Stimulated activated CD8-positive, alpha-beta memory T cell treated with anti-CD3 and anti-CD28 coated beads, Interleukin-2, amount 100 ng/mL, for 1 hour (primary cell): ENCODE measurements at places on chromosomes 2 and 18.

DNA sequence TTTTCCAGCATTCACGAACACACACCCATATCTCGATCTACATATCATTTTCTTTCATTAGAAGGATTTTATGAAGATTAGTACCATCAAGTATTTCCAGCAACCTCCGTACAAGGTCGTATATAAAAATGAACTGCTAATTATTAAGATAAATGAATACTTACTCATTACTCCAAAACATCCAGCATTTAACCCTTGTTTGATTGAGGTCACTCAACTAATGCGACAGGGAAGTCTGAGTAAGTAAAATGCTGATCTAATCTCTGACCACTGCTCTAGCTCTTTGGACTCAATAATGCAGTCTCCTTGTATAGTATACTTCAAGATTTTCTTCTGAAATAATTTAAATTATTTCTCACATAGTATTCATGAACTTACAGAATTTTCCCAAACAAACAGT is 2.0 kb downstream of the ABHD3 start:
- DNase-seq: no peak

DNA sequence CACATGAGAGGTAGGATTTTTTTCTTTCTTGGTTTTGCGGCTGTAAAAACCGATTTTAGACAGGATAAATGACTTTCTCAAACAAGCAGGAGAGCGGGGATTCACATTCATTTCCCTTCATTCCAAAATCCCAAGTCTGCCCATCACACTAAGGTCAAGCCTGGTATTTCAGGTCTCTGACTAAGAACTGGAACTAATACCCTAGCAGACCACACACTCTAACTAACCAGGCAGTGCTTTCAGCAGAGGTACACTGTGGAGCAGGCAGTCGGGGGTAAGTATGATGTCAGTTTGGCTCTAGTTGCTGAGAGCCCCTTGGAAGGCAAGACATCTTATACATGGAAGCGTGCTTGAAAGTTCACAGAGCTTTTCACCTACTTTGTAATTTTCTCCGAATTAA is 128.1 kb upstream of the LHCGR start:
- no peak for DNase-seq

DNA sequence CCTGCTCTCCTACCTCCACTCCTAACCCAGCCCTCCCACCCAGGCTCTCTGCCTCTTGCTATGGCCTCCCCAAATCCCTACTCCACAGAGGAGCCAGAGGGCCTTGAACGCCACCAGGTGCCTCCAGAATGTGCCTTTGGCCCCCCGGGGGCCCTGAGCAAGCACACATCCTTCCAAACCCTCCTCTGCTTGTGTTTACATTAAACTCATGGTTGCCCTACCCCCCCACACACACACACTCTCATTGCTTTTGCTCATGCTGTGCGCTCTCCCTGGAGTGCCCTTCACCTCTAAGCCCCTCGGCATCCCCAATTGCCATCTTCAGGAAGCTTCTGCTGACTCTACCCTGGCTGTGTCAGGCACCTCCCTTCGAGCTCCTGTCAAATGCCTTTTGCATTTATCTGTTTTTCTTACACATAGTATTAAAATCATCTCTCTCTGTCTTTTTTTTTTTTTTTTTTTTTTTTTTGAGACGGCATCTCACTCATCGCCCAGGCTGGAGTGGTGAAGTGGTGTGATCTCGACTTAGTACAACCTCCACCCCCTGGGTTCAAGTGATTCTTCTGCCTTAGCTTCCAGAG is 16.3 kb upstream of the TET3 start:
- DNase-seq: no peak

DNA sequence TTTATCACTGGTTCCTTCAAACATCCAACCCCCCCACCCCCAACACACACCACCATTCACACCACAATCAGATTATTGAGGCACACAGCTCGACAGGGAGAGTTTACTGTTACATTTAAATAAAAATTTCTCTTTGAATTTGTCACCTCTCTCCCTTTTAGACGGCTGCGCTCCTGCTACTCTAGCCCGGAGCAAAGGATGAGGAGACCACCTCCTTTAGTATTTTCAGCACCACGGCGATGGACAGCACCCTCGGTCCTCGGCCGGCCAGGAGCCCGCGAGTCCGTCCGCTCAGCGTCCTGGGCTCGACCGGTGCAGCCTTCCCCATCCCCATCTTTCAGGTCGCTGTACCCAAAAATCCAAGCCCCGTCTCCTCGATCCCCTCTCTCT is 892 bp downstream of the CELF4 start:
- no peak for DNase-seq

- no peak for DNase-seq
These were observed 16.5 kb downstream of the NCOA1 start for GRCh38 chr2:24507549-24507948.

DNA sequence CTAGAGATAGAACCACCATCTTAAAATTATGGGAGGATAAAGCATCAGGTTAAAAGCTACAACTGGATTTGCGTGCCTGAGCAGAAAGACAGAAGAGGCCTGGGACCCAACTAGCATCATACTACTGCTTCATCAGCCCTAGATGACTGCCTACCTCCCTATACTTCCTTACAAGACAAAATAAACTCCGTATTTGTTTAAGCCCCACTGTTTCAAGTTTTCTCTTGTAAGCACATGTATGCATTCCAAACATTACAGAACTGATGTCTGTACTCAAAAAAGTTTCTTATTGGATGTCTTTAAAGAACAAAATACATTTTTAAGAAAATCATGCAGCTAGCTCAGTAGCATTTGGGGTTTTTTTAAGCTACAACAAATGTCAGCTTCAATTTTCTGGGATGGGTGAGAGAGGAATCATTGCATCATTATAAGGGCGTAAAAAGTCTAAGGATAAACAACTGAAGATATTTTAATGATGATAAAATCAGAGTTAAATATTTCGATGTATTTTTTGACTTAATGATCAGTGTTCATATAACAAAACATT is 213.1 kb downstream of the EXOC6B start:
- no peak for DNase-seq

DNA sequence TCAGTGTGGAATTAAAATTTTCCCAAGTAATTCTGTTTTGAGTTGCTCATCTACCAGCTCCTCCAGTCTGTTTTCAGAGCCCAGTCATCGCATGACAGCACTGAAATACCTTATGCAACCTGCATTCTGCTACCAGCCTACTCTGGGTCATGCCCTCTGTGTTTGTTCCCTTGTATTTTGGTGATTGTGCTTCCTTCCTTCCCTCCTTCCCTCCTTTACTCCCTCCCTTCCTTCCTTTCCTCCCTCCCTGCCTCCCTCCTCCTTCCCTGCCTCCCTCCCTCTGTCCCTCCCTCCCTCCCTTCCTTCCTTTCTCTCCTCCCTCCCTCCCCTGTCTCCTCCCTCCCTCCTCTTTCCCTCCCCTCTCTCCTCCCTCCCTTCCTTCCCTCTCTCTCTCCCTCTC is 289.6 kb downstream of the CDH2 start:
- no peak for DNase-seq

DNA sequence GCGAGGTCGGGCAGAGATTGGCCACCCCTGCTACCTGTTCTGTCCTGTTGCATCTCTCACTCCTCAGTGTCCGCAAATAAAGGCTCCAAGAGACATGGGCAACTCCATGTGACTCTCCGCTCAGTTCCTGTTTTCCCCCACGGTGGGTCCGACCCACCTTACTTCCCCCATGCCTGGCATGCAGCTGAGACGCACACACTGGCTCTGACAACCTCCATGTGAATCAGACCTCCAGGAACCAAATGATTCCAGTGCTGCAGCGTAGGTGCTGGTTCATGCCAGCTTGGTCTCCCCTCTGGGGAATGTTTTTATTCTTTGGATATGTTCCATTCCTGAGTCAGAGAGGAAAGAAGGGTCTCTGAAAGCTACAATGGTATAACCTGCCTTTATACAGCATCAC is 221.5 kb downstream of the SH3RF3 start:
- DNase-seq: no peak

GRCh38 chr2:128409326-128410034 is 90.8 kb upstream of the HS6ST1 start:
- DNase-seq: no peak

- DNase-seq: no peak
These were observed 190.7 kb upstream of the RBBP8 start for GRCh38 chr18:22742409-22742808.

DNA sequence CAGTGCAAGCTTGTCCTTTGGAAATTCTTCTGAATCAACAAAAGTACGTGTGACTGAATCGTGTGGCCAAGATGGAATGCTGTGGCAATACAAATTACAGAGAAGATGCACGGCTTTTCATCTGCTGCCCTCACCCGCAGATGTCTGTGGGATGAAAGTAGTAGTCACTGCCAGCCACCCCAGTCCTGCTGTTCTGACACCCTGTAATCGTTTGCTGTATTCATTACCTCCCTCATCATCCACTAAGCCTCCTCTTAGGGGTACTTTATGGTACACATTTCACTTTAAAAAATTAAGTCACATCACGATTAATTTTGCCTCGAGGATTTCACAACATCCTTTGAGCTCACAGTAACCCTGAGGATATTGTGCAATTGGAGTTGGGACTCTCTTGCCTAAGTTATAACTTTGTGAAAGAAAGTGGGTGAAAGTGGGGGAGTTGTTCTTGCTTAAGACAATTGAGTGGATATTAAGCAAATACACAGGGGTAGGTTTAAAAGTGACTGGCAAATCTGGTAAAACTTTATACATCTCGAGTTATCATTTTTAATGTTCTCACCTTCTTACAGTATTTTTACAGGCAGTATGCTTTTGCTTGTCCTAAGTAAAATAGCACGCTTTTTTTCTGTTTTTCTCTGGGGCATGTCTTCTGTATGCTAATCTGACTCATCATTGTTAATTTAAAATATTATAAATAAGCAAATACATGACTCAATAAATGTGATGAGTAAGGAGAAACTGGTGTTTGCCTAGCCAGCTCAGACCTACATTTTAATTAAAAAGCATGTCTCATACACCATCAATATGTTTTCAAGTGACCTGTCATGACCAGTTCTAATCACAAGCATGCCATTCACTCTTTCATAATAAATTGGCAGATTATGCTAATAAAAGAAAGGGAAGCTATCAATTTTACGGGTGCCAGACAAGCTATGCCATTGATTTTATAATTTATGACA is 680.9 kb downstream of the IRS1 start:
- no peak for DNase-seq

- DNase-seq: no peak
These were observed 154.5 kb downstream of the AGPS start for GRCh38 chr2:177547122-177547521.

DNA sequence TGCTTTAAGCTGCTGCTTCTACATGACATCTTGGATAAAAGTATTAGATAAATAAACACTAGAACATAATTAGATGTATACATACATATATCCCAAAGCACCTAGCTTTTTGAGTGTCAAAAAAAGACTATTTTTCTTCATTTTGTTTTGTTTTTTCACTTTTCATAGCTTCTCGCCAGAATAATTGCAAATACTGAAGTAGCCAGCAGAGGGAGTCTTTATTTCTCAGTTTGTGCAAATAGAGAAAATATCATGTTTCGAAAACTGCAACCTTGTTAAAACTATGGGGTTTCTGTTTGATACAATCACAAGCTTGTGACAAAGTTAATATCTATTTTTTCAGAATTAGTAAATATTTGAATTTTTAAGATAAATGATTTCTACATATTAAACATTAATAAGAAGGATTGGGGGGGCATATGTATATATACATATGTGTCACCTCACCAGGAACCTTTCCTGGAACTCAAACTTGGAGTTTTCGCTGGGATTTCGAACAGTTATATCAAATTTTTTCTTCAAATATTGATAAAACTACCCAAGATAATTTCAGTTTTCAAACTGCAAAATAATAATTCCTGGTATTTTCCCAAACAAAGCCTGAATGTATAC is 61.0 kb downstream of the GRB14 start:
- no peak for DNase-seq

- DNase-seq: no peak
These were observed 281.7 kb upstream of the CCDC68 start for GRCh38 chr18:55240978-55241377.

- no peak for DNase-seq
These were observed 1.4 kb upstream of the IDH1 start for GRCh38 chr2:208256192-208256782.

- no peak for DNase-seq
These were observed 82.6 kb downstream of the ZNF532 start for GRCh38 chr18:58947136-58947732.

DNA sequence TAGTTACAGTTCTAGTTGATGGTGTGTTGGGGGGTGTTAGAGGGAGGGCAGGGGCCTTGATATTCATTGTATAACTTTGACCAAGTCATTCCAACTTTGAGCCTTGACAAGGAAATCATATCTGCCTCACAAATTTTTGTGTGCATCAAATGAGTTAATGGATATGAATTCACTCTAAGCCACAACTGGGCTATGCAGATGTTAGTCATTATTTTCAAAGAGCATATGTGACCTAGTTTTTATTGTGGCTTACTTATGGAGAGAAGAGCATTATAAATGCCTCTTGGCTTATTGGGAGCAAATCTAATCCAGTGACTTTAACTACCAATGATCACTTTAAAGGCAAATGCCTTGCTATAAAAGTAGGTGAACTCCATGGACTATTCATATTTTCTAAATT is 250.2 kb downstream of the LPIN1 start:
- DNase-seq: no peak

DNA sequence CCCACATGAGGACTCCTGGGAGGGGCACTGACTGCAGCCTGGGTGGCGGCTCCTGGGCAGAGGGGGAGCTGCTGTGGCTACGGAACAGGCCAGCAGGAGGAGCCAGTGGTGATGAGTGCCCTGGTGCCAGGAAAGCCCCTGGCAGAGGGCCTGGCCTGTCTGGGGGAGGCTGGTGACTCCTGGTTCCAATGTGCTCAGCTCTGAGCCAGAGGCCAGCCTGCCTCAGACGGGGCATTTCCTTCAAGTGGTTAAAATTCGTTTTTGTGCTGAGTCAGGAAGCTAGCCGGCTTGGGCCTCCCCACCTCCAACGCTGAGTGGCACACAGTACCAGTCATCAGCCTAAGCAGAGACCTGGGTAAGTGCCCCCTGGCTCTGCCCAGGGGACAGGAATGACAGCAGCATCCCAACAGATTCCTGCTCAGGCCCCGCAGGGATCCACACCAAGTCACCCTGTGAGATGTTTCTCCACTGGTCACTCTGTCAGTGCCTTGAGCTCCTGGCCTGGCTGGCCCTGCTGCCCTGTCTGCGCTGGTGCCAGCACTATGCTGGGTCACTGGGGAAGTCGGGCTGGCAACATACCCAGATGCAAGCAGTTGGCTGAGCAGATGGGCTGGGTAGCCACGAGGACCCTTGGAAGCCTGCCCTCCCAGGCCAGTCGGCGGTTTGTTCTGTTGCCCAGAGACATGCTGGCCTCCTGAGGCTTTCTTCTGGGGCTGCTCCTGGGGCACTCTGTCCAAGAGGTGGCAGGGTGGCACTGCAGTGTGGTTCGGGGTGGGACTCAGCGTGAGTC is 7.1 kb upstream of the KLF11 start:
- DNase-seq: peak; percentile 15

DNA sequence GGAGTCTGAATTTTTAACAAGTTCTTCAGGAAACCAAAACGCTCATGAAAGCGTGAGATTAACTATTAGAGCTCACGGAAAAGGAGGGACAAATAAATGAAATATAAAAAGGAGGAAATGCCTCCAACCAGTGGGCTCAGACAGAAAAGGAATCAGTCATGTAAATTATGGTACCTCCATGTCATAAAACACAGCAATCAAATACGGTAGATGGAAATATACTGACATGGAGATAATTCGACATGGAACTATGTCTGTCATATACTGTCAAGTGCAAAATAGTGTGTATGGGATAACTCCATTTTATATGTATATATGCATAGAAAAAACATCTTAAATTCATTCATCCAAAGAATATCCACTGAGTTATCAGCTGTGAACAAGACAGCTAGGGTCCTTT is 25.9 kb upstream of the CTLA4 start:
- no peak for DNase-seq

GRCh38 chr2:9535177-9535576 is 20.5 kb downstream of the ADAM17 start:
- no peak for DNase-seq
